ENCODE measurements at places on chromosomes 3 and 15.
A peak's percentile ranks its signal among the peaks of the same experiment; 100 is the strongest.

- DNase-seq, result no peak
Measured at GRCh38 chr3:155872904-155873646, 2.6 kb downstream of the GMPS start.

DNA sequence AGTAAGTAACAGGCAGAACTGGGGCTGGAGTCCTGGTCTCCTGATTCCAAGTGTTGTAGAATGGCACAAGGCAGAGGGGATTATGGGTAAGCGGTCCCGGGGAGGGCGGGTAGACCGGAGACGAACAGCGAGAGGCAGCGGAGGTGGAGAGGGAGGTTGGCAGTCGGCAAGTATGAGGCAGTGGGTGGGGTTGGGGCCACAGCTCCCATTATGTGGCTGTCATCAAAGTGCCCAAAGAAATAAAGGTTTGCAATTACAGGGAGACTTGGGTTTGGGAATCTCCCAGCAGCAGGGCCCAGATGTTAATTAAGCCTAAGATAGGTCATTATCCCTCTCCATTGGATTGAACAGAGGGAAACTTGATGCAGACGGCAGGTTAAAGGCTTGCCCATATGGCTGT, 16.9 kb downstream of the FAM43A start:
- DNase-seq, result no peak

- no peak for DNase-seq
Measured at GRCh38 chr15:39388118-39388517, 192.8 kb upstream of the THBS1 start.

- DNase-seq, result no peak
Measured at GRCh38 chr3:118912188-118912587, 122.5 kb downstream of the IGSF11 start.

DNA sequence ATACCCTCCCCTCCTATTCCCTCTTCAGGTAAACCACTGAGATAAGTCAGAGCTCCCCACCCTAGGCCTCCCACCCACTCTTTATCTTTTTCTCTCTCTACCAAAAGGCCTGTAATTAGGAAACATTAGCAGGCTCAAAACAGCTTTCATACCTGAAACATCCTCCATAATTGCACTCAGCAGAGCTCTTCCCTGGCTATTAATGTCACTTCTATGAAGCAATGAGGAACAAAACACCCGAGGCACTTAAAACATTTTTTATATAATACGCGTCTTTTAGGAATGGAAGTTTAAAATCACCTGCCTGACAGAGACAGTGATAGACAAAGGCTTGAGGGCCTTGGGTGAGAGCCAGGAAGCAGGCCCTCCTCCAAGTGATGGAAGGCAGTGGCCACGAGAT, 138.9 kb downstream of the EPHB1 start:
- DNase-seq, result no peak

- no peak for DNase-seq
Measured at GRCh38 chr3:64801856-64802255, 114.1 kb upstream of the ADAMTS9 start.

- DNase-seq, result no peak
Measured at GRCh38 chr3:197828-198491, 1.4 kb downstream of the CHL1 start.

DNA sequence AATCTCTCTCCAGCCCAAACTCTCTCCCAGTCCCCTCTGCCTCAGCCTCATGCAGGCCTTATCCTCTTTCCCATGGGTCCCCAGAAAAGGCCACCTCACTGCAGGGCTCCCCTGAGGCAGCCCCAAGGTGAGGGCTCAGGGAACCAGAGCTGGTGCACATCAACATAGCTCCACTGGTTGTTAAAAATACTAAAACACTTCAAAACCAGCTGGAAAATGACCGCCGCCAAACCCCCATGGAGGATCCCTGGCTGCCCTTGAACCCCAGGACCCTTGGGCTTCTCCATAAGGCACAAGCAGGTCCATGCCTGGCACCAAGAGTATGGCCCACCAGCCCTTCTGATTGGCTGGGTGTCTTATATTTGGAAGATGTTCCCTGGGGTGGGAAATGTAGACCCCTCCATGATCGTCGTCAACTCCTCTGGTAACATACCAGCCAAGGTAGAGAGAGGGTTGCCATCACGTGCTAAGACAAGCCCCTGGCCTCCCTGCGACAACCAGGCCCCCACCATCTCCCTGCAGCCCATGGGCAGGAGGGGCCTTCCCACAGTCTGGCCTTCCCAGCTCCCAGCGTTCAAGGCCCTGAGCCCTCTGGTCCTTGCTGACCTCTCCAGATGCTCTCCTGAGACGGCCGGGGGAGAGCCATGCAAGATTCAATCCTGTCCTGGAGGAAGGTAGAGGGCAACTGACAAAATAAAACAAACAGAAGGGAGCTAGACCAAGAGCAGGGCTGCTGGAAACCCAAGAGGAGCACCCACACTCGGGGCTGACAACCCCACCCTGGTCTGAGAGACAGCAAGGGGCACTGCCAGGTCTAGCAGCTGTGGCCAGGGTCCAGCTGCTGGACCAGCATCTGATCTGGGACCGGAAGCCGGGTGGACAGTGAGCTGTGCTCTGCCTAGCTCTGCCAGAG, 132.1 kb upstream of the PRR20G start:
- DNase-seq, result no peak

- DNase-seq, result no peak
Measured at GRCh38 chr3:159149633-159150032, 347.8 kb downstream of the MFSD1 start.

- no peak for DNase-seq
Measured at GRCh38 chr3:56795097-56795828, 6.5 kb downstream of the ARHGEF3 start.

- no peak for DNase-seq
Measured at GRCh38 chr3:128243602-128244504, 90.6 kb downstream of the EEFSEC start.

DNA sequence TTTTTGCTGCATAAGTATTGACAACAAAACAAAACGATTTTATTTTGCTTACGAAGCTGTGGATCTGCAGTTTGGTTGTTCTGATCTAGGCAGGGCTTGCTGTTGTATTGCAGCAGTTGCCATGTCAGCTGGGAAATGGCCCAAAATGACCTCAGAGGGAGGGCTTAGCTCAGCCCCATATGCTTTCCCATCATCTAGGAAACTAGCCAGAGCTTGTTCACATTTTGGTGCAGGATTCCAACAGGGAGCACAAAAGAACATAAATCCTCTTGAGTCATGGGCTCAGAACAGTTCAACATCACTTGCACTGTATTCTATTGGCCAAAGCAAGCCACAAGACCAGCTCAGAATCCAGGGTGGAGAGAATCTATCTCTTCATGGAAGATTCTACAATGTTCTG, 42.2 kb upstream of the ROBO2 start:
- DNase-seq, result no peak

DNA sequence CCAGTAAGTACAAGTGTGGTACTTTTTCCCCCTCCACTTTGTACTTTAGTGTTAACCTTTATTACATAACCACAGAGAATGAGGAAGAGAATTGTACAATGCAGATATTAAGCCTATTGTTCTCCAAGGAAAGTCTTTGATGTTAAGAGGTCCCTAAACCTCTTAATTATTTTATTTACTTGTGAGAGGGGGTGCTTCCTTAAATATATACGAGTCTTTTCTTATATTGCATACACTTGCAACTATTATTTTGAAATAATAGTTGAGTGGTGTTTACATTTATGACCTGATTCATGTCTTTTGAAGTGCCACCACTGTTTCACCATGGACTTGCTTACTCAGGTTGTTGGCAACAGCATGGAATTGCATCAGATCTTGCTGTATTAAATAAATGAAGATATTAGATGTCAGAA, 10.1 kb downstream of the USP3 start:
- DNase-seq, result no peak

GRCh38 chr15:59812889-59813288, 123.8 kb upstream of the BNIP2 start:
- no peak for DNase-seq

DNA sequence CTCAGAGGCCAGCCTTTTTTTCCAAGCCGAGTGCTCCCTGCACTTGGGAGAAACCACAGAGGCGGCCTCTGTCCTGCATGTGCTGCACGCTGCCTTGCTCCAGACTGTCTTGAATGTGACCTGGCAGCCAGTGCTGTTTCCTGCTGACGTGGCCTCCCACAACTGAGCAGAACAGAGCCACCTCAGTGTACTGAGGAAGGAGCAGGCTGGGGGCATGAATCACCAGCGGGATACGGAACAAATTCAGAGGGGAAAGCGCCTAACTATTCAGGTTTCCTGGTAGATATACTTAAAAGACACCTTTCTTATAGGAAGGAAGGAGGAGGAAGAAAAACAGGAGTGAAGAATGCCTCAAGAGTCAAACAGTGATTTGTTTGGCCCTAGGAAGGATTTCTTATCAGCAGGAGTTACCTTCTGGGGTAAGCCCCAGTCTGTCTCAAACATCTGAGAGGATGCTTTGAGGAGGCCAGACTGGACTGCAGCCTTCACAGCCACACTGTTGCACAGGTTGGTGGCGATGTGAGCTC, 114.0 kb downstream of the FNDC3B start:
- peak; percentile 32 for DNase-seq

- no peak for DNase-seq
Measured at GRCh38 chr3:123660900-123661299, 76.0 kb upstream of the HACD2 start.

DNA sequence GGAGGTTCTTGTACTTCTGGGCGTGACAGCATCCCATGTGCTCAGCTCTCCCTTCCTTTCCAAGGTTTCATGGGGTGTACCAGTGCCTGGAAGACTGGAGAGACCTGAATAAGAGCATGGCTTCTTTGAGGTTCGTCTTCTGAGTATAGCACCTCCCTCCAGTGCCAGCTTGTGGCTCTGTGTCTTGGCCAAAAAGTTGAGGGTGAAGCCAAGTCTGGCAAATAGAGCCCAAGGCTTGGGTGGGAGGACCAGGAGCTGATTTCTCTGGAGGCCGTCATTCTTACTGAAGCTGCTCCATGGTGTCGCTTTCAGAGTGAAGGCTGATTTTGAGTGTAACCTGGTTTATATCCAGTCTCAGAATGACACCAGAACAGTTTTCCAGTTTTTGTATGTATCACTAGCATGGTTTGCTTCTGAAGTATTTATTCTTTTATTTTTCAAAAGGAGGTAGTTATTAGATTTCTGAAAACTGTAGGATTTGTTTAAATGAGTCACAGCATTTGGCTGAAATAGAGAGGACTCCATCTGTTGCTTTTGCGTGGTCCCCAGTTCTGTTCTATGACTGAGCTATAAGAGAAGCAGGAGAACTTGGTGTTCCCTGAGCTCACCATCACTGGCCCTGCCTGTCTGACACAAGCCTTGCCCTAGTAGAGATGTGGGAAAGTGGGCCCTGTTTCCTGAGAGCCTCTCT, 47.2 kb downstream of the BSN start:
- DNase-seq, result no peak

GRCh38 chr15:100842756-100843730, 36.6 kb upstream of the ALDH1A3 start:
- DNase-seq, result no peak

DNA sequence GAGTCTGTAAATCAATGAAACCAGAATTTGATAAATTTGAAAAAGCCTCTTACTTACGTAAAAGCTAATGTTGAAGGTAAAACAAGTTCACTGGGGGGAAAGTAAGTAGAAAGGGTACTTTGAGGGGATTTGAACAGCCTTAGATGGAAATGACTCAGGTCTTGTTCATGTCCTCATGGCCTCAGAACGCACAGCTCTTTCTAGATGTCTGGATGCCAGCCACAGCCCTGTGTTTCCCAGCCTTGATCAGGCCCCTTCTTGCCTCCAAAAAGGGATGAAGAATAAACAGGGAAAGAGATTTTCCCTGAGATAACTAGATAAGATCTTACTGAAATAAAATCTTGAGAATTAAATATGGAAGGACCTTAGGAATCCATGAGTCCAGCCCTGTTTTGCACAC, 237.1 kb upstream of the GOLGA6L4 start:
- DNase-seq, result no peak

GRCh38 chr3:127630811-127631714, 2.1 kb downstream of the PODXL2 start:
- no peak for DNase-seq

DNA sequence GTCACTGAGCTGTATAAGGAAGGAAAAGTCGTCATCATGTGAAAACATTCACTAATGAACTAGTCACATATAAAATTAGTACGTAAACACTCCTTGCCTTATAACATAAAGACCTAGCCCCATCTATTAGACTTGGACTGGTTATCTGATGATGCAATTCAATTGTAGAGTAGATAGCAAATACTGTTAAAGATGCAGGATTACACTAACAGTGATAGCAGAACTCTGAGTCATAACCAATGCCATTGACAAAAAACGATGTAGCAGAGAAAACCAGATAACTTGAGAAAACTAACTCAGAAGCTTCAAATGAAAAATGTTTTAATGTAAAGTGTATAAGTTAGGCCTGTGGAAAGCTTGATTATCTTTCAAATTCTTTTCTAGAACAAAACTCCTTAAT, 132.2 kb downstream of the WDR72 start:
- no peak for DNase-seq

- DNase-seq, result no peak
Measured at GRCh38 chr3:102189541-102189940, 245.3 kb upstream of the ZPLD1 start.

DNA sequence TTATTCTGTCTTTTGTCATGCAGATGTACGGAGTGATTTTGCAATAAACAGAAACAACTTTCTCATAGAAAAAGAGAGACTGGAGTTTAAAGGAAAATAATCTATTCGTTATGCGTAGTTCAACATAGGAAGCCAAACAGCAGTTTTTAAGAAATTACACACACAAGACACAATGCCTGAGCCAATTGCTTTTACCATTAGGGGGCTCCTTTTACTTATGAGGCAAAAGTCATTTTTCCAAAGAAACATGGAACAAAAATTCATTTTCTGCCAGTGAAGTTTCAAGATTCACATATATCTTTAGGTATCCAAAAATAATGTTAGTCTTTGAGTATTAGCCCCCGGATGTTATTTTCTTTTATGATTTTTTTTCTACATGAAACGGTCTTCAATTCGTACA, 10.7 kb downstream of the CNTN6 start:
- no peak for DNase-seq

- DNase-seq, result no peak
Measured at GRCh38 chr3:143402602-143403001, 283.0 kb downstream of the CHST2 start.

GRCh38 chr3:124409650-124410275, 320.5 kb upstream of the UMPS start:
- DNase-seq, result no peak

- no peak for DNase-seq
Measured at GRCh38 chr3:39183211-39184080, 8.9 kb downstream of the XIRP1 start.

DNA sequence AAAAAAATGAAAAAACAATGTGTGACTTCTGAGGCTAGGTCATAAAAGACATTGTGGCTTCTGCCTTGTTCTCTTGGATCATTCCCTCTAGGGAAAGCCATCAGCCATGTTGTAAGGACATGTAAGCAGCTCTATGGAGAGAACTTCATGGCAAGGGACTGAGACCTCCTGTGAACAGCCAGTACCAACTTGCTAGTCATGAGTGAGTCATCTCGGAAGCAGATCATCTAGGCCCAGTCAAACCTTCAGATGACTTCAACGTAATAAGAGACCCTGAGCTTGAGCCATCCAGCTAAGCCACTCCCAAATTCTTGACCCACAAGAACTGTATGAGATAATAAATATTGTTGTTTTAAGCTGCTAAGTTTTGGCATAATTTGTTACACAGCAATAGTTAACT, 4.9 kb downstream of the MON1A start:
- DNase-seq, result no peak
